ENCODE measurements at places on chromosomes 3 and 15.

GRCh38 chr3:58835086-58835485 is 168.5 kb upstream of the FAM3D start:
- no peak for DNase-seq

- DNase-seq, result no peak
Measured at GRCh38 chr3:45188719-45189659, 37.1 kb downstream of the TMEM158 start.

DNA sequence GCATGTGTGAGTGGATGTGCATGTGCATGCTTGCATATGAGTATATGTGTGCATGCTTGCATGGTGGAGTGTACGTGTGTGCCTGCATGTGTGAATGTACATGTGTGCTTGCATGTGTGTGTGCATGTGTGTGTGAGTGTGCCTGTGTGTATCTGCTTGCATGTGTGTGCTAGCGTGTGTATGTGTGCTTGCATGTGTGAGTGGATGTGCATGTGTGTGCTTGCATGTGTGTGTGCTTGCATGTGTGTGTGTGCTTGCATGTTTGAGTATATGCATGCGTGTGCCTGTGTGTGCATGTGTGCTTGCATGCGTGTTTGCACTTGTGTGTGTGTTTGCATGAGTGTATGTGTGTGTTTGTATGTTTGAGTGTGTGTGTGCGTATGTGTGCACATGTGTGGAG is 4.6 kb upstream of the PLXNA1 start:
- DNase-seq, result no peak

GRCh38 chr3:180265551-180265950 is 228.8 kb upstream of the PEX5L start:
- DNase-seq, result no peak

DNA sequence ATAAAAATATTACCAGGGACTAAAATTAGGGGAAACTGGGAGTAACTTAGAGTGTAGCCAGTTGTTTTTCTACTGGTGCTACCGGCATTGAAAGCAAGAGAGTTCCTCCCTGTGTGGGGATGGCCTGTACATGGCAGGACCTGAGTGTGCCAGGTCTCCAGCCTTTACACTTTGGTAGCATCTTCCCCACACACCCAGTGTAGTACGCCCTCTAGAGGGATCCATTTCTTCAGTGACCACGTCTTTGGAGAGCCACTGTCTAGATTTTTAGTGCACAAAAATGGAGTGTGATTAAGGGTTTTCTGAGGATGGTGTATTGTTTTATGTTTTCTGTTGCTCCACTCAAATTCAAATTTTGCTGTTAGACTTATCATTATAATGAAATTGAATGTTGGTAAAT is 507.0 kb upstream of the TPRG1 start:
- DNase-seq, result no peak

GRCh38 chr3:128323206-128324081 is 143.2 kb downstream of the DNAJB8 start:
- DNase-seq, result no peak

- DNase-seq, result no peak
Measured at GRCh38 chr3:123653221-123653682, 68.4 kb upstream of the HACD2 start.

DNA sequence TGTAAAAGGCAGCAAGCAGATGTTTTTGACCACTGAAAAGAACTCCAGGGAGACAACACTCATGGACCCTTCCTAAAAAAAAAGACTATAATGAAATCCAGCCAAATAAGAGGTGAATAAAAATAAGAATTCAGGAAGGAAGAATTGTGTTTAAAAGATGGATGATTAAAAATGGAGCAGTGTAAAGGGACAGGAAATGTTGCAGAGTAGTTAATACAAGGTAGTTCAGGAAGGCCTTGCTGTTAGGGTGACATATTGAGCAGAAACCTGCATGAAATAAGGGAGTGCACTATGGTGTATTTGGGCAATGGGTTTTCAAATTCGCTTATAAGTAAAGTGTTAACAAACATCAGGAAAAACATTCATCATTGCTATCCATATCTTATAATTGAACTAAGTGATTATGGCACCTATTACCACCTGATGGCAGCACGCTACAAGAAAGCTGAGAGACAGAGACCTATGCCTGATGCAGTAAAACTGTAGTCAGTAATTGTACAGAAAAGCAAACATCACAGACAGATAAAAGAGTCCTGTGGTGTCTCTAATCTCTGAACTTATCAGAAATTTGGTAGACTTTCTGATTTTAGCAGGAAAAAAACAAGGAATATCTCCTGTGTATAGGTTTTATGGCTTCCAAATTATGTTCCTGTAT is 5.8 kb upstream of the DBR1 start:
- DNase-seq, result peak; percentile 86

GRCh38 chr15:101053261-101053660 is 134.1 kb downstream of the LRRK1 start:
- no peak for DNase-seq

GRCh38 chr3:11717301-11717700 is 73.6 kb upstream of the VGLL4 start:
- no peak for DNase-seq

DNA sequence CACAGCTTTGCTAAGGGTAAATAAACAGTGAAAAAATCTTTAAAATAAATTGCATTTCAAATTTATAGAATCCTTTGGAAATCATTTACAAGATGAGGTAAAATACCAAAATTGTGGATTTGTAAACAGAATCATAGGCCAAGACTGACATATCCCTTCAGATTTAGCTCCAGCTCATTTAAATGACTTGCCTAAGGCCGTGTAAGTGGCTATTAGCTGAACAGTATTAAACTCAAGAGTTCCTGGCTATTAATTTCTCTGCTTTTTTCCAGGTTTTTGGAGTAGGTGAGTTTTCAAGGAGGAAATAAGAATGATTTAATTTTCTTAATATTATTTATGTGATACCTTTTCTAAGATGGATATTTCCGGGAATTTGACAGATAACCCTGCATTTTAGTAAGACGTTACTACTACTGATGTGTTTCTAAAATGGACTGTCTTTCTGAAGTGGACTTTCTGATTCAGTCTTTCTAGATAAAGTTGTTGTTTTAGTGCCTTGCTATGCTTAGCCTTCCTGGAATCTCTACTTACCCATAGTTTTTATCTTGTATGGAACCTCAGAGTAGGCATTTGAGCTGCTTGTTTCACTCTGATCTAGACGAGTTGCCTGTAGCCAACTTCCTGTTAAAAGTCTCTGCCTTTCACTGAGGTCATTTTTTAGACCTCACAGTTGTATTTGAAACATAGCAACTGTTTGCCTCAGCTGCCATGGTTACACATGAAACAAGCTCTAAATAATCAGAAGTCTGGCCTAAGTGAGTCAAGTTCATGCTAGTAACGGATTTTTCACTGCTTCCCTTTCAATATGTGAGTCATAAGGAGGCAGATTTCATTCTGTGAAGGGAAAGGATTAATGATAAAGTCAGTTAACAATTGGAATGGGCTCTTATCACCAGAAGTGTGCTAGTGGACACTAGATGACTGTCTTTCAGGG is 127.0 kb downstream of the KLHL25 start:
- no peak for DNase-seq

- DNase-seq, result no peak
Measured at GRCh38 chr3:42822828-42823227, 13.6 kb downstream of the ACKR2 start.

- DNase-seq, result no peak
Measured at GRCh38 chr15:89144491-89144890, 56.2 kb downstream of the ABHD2 start.

- DNase-seq, result no peak
Measured at GRCh38 chr3:120092474-120092873, 1.8 kb downstream of the GSK3B start.

DNA sequence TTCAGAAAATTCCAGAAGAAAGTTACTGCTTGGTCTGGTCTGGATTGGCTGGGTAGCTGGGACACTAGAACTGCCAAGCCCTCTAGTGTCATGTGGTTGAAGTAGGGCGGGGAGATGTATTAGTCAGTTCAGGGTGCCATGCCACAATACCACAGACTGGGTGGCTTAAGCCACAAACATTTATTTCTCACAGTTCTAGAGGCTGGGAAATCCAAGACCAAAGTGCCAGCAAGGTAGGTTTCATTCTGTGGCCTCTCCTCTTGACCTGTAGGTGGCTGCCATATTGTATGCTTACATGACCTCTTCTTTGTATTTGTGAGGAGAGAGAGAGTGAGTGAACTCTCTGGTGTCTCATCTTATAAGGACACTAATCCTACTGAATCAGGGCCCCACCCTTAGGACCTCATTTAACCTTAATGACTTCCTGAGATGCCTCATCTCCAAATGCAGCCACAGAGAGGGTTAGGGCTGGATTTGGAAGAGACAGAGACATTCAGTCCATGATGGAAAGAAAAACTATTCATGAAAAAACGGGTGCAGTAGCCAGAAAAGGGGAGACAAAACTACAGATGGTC is 18.1 kb upstream of the ZSCAN2 start:
- no peak for DNase-seq

GRCh38 chr15:88788816-88789215 is 14.4 kb upstream of the ACAN start:
- DNase-seq, result no peak

- DNase-seq, result peak; percentile 52
Measured at GRCh38 chr3:165195241-165195639, 944 bp downstream of the SLITRK3 start.

DNA sequence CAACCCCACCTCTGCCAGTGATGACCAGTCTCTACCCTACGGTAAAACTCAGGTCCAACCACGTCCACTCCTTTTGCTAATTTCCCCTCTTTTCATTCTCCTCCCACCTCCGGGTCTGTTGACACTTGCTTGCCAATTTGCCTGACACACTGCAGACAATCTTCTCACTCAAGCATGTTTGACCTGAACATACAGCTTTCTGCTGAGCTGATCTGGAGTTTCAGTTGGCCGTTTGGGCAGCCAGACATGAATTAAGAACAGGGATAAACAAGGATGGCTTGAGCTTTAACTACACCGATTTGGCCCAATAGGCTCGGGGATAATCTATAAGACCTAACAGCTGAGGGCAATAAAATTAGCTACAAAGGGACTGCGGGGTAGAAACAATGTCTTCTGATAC is 758.6 kb upstream of the CFAP20DC start:
- DNase-seq, result no peak

- DNase-seq, result no peak
Measured at GRCh38 chr3:140165781-140166180, 230.8 kb downstream of the CLSTN2 start.

DNA sequence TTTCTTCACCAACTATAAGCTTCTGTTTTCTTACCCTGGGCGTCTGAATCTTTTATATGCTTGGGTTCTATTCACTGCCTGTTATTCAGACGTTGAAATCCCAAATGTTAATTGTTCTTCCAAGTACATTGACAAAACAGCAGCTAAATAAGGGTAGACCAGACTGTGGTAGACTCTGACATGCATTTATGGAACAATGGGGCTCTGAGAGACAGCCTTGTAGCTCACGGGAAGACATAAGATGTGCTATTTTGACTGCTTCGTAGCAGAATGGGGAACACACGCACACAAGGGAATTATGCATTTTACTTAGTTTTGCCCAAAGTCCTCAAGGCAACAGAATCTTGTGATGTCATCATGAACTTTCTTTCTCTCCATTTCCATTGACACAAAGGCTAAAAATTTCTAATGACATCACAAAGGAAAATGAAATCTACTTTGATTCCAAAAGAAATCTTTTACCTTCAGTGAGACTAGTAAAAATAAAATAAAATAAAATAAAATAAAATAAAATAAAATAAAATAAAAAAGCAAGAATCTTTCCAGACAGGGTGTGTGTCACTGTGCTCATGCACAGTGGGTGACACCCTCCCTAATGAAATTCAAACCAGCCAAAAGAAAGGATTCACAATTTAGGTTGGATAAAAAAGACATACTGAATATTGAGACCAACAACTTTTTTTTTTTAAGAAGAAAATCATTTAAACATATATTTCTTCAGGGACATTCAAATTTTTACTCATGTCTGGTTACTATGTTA is 346.6 kb downstream of the ZBTB20 start:
- DNase-seq, result no peak

DNA sequence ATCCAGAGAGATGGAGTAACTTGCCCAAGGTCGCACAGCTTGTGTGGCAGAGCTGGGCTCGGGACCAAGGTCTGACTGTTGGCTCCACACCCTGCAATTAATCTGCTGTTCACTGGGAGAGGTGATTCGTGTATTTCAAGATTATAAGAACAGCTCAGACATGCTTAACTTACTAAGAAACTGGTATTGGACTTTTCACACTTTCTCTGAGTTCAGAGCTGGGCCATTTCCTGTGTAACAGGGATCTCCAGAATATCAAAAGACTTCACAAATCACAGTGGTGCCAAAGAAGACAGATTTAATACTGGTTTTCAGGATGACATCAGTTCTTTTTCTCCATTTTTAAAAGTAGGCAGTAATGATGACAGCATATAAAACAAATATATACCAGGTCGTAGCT is 156.8 kb upstream of the UBE2E1 start:
- no peak for DNase-seq

GRCh38 chr3:142645236-142645793 is 49.1 kb downstream of the PLS1 start:
- no peak for DNase-seq

GRCh38 chr3:65352951-65353350 is 665.2 kb upstream of the ADAMTS9 start:
- no peak for DNase-seq

DNA sequence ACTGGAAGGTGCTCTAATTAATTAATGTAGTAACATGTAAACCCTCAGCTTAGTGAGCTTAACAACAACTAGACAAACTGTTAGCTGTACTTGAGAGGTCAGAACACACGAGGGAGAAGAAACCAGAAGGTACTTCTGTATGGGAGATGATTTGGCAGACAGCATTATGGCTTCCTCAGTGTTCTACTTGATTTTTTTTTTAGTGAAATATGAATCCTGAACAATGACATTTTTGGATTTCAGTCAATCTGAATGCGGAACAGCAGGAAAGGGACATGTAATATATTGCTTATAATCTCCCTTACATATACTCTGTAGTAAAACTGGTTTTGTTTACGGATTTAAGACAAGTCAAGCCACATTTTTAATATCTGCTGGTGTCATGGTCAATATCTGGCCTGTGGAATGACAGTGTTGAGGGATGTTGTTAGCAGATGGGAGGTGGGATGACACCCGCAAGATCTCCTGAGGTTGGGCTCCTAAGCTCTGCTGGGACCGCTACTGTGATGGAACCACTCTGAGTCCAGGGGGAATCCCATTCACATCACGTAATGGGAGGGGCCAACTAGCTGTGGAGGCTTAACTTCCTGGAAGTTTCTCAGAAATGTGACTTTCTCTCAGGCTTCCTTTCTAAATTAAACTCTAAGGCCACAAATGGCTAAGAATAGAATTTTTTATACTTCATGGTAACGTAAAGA is 18.7 kb downstream of the TNFAIP8L3 start:
- no peak for DNase-seq

- no peak for DNase-seq
Measured at GRCh38 chr3:67558426-67558825, 96.0 kb downstream of the SUCLG2 start.

- no peak for DNase-seq
Measured at GRCh38 chr15:51030649-51031316, 63.9 kb downstream of the TNFAIP8L3 start.

- no peak for DNase-seq
Measured at GRCh38 chr15:51051776-51052175, 42.9 kb downstream of the TNFAIP8L3 start.

DNA sequence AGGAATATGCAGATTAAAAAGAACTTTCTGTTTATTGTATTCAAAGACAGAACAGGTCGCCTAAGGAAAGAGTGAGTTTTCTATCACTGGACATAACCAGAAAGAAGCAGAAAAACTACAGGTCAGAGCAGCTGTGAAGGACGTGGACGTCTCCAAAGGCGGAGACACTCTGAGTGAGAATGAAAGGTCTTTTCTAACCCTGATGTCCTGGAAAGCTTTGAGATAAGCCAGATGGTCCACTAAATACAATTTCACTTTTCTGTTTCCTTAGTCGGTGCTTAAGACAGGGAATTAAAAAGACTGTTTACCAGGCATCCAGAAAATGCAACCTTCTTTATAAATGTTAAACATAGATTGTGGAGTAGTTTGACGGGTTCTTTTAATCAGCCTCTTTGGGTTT is 360.4 kb downstream of the FGF12 start:
- no peak for DNase-seq

Data from NCI-H2081 (cell line).